Stimulated activated CD4-positive, alpha-beta T cell treated with anti-CD3 and anti-CD28 coated beads, Interleukin-12 subunit alpha, Interleukin-12 subunit beta, amount 100 ng/mL, for 4 hours (primary cell): ENCODE measurements at places on chromosomes 5 and 9.

DNA sequence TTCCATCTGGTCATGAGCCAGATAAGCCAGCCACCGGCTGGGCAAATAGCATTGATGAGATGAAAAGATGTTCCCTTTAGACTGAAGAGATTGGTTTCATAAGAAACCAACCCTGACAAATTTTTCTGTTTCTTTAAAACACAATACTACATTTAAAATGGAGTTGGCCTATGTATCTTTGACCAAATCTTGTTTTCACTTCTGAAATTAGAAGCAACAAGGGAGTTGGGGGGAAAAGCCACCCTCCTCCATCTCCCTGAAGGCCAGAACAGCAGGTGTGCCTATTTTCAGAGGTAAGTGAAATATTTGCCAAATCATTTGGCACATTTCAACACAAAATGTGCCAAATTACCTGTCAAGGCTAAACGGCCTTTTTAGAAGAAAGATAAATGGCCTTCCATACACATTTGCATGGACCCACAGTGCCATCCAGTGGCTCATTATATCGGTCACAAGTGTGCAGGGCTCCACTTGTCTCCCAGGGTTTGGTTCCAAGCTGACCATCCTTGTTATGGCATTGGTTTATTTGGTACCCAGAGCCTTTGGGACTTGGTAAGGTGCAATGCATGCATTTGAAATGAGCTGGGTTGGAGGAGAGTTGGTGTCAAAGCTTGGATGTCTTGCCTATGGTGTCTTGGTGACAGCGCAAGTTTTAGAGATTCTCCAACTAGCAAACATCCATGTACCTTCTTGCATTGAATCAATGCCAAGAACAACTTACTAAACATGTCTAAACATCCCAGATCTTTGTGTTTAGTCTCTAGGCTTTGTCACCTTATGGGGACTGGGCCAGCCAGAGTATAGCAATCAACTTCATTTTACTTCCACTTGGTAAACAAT lies 372.0 kb upstream of the KIF2A start:
- DNase-seq = no peak

DNA sequence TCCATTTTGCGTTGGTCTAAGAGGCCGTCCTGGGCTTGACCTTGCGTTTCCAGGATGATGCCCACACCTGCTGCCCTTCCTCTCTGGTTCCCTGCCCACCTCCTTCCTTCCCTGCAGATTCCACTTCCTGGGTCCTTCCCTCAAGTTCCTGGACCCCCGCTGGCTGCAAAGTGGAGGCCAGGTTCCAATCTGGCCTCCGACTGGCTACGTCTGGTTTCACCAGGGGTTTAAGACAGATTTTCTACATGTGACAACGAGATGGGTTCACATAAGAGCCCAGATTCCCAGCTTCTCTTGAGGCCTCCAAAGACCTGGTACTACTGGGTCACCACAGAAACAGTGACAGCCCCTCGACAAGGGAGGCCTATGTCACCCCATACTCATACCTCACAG lies 2.1 kb downstream of the MGAT4B start:
- no peak for DNase-seq

DNA sequence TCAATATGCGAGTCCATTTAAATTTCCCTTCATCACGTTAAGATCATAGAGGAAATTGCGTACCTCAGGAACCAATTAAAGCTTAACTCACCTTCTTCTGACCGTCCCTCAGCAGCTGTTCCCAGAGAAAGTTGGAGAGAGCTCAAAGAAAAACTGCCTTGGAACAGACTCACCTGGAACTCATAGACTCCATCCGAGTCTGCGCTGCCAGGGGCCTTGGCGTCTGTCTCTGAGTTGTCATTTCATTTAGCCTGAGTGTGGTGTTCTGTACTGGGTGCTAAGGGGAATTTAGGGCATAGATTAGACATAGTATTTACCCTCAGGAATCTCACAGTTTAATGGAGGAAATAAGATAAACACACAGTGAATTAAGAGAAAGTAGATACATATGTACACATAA lies 892.7 kb downstream of the TLE1 start:
- no peak for DNase-seq

GRCh38 chr9:124618476-124618875 lies 111.3 kb upstream of the NR5A1 start:
- no peak for DNase-seq

DNA sequence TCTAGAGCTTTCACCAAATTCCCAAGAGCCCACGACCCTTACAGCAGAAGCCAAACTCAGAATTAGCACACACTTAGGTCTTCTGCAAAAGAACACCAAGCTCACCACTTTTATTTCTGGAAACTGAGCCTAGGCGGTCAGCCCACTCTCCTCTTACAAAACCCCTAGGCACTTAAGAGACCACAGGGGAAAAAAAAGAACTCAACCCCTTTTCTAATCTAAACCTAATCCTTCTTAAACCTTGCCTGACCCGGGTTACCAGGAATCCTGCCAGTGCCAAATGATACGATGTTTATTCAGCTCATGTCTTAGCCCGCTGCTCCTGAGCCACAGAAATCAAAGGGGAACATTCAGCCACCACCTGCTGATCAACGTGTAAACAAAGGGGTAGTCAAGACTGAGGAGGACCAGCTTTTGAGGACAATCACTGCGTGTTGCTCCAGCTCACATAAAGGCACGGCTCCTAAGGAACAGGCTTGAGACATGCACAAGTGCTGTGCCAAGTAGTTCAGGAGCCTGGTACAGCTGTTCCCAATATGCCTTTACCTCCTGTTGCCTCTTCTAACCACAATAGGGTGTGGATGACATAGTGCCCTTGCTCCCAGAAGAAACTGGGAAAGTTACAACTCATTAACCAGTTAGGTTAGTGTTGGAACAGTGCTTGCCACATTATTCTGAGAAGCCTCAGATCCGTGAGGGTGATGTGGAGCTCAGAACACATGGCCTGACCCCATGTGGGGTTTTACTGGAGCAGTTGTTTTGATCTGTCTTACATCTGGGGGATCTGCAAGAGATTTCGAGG lies 49.3 kb downstream of the ZFAND5 start:
- DNase-seq = no peak

- no peak for DNase-seq
These were observed 136.1 kb upstream of the ANKH start for GRCh38 chr5:15007646-15008045.

GRCh38 chr5:37839407-37840052 lies at the start of gene GDNF:
TSS of gene GDNF (minus strand) at chr5:37840041. CDS start at chr5:37834796, 5,245 bp downstream.
- DNase-seq = no peak

GRCh38 chr9:68690088-68690487 lies 15.0 kb upstream of the PIP5K1B start:
- no peak for DNase-seq

DNA sequence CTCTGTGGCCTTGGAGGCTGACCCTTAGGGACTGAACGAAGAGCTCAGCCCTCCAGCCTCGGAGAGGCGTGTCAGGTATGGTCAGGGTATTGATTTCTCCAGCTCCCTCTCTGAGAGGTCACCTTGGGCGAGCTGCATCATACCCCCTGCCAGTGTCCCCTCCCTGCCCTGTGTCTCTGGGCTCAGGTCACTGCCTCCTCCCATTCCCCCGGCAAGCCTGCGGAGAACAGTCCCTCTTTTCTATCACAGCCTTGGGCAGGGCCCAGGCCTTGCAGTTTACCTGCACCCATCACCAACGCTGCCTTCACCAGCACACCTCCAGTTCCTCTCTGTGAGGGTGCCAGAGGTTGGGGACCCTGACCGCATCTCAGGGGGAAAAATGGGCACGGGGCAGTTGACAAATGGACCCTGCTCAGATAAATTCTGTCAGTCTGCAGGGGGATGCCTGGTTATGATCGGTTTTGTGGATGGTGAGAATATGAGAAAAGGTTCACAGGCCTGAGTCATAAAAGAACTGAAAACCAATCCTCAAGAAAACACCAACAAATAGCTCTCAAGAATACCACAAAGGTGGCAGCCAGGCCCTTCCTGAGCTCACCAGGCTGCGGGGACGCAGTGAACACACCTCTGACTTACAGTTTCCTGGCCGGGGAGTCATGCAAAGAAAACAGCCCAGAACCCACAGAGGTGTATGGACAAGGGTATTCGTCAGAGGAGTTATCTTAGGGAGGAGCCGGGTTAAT lies 24.7 kb upstream of the RXRA start:
- DNase-seq = no peak

DNA sequence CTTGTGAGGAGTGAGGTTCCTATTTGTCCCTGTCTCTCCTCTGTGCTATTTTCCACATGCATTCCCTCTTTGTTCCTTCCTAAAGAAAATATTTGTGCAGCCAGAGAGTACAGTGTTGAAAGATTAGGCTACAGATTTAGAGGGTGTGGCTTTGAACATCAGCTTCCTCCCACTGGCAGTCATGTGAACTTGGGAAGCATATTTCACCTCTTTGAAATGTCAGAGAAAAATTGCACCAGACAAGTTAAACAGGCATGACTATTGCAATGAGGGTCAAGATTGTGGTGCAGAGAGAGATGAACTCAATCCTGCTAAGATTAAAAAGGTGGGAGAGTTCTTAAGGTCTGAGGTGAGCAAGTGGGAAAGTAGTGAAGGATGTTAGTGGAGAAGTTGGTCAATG lies 641.0 kb downstream of the DNAH5 start:
- no peak for DNase-seq

GRCh38 chr9:114282507-114282906 lies 40.4 kb upstream of the ORM1 start:
- no peak for DNase-seq

DNA sequence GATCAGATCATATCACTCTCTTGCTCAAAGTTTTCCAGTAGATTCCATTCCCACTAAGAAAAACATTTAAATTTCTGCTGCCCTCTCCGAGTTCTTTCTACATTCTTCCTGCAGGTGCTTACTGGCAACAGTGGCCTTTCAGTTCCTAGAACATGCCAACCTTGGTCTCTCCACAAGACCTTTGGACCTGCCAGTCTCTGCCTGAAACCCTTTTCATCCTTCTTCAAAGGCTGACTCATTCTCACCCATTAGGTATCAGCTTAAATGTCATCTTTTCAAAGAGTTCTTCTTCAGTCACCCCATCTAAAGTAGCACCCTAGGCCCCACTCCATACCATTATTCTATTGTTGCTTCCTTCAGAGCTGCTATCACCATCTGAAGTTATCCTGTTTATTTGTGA lies 21.8 kb downstream of the PPIC start:
- DNase-seq = no peak

GRCh38 chr9:131160416-131161112 lies 35.2 kb downstream of the NUP214 start:
- DNase-seq = no peak

DNA sequence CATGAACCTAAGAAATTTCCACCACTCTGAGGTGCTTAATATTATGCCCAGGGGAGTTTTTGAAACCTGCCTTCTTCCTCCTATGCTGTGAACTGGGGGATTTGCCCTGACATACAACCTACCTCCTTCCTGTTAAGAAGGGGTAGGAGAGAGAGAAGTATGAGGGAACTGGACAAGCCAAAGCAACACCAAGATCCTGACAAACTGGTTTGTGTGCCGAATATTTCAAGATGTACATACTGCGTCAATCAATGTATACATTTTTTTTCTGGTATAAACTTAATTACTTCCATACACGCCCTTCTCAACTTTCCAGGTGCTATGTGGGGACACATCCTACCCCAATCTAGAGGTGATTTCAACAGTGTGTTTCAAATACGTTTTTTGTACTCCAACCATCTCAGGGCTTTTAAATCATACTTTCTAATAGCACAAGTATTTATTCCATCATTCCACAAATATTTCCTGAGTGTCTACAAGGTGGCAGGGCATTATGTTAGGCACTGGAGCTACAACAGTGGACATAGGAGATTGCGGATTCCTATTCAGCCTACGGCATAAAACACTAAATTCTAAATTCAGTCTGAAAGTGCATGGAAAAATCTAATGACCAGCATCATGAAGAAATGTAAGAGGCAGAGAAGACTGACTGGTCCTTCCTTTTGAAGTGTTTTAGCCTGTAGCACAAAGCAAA lies 70.1 kb upstream of the IFNK start:
- no peak for DNase-seq

GRCh38 chr5:153879596-153879995 lies 159.1 kb downstream of the FAM114A2 start:
- DNase-seq = no peak

- no peak for DNase-seq
These were observed 11.8 kb downstream of the NR5A1 start for GRCh38 chr9:124495126-124496074.

- no peak for DNase-seq
These were observed 7.1 kb downstream of the UBAP1 start for GRCh38 chr9:34185778-34186551.

DNA sequence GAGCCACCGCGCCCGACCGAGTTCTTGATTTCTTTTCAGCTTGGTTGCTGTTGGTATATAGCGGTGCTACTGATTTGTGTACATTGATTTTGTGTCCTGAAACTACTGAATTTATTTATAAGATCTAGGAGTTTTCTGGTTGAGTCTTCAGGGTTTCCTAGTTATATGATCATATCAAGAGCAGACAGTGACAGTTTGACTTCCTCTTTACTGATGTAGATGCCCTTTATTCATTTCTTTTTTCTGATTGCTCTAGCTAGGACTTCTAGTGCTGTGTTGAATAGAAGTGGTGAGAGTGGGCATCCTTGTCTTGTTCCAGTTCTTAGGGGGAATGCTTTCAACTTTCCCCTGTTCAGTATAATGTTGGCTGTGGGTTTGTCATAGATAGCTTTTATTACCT lies 17.4 kb upstream of the LRRC19 start:
- DNase-seq = no peak

- no peak for DNase-seq
These were observed 254.0 kb downstream of the DEPDC1B start for GRCh38 chr5:60445921-60446320.

- DNase-seq = no peak
These were observed 128.8 kb downstream of the ROR2 start for GRCh38 chr9:91820949-91821880.

- no peak for DNase-seq
These were observed 329.5 kb downstream of the CCDC171 start for GRCh38 chr9:15882328-15882727.

DNA sequence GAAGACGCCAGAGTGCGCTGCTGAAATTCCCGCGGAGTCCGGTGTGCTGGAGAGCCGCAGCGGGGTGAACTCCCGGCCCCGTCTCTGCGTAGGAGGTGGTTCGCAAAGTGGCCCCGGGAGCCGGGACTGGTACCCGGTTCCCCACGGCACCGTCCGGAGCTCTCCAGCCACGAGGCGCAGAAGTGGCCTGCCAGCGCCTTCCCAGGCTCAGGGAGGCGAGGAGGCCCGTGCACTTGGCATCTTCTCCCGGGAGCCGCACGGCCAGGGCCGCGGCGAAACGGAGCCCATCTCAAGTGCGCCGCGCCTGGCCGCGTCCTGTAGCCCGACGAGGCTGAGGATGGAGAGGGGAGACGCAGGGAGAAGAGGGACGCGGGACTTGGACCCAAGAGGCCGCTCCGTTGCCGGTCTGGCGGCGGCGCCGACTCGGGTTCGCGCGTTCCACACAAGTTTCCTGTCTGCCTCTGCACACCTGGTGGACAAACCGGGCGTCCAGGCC lies 1.1 kb upstream of the IRX1 start:
- no peak for DNase-seq

- DNase-seq = no peak
These were observed 31.7 kb upstream of the TRIM14 start for GRCh38 chr9:98150721-98151120.

- no peak for DNase-seq
These were observed 154.2 kb downstream of the CD180 start for GRCh38 chr5:67042176-67043003.

GRCh38 chr5:61299261-61299681 lies 32.8 kb upstream of the ZSWIM6 start:
- DNase-seq = no peak
